DMS53 (cell line): ENCODE measurements at places on chromosomes 1 and 21.

- DNase-seq: no peak
These were observed 12.8 kb downstream of the PLEKHO1 start for GRCh38 chr1:150162582-150162861.

DNA sequence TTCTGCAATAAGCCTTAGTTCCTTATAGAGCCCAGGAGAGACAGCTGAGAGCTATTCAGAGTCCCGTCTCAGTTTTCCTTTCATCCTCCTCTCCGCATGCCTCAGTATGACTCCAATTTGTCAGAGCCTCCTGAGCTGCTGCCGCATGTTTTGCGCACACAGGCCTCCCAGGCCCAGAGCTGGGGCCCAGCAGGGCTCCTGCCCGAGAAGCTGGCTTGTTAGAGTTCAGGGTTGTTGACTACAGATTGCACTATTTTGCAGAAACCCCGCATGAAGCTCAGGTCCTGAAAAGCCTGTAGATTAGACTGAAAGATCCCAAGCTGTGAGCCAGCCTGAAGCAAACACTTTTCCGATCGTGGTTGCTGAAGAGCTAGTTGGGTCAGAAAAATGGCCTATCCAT is 51.5 kb downstream of the IGSF5 start:
- DNase-seq: no peak

DNA sequence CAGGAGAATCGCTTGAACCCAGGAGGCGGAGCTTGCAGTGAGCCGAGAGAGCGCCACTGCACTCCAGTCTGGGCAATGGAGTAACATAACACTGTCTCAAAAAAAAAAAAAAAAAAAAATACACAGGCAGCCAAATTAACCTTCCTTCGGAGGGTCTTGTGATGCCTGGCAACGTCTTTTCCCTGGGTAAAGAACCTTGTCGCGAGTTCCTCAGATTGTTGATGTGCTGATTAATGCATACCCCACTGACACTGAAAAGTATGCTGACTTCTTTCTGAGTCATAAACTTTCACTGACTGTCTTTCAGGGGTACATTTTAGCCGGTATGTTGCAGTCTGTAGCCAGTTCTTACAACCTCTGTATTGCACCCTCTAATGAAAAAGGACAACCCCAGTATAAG is 95.1 kb upstream of the SOD1 start:
- no peak for DNase-seq

DNA sequence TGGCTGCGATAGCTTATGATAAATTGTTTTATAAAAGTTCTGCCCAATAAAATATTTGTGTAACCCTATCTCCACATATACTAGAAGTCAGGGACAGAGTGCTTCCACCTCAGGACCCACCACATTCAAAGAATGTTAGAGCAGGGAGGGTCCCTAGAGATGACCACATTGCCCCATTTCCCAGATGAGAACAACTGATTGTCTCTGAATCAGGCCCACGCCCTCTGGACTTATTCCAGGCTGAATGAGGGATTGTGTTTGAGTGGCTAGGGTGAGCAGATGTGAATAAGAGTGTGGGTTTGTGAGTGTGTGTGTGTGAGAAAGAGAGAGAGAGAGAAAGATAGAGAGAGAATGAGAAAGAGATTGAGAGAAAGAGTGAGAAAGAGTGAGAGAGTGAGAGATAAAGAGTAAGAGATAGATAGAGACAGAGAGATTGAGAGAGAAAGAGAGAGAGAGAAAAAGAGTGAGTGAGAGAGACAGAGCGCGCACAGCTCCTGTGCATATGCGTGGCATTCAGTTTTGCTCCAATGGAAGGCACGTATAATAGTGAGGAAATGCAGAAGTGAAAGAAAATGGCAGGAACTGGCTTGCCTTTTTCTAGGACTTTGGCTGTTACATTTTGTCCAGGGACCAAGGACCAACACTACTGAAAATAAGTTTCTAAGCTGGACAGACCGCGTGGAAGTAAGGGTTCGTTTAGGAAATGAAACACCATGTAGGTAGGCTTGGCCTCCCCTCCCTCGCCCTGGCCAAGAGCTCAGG is 94.1 kb downstream of the ABCA4 start:
- no peak for DNase-seq
